Calu3 (cell line): ENCODE measurements at places on chromosomes 3 and 15. TPM values are rescaled to one million over a fixed set of nuclear protein-coding genes. Genes with fewer than 3 reads are reported as not detected.

DNA sequence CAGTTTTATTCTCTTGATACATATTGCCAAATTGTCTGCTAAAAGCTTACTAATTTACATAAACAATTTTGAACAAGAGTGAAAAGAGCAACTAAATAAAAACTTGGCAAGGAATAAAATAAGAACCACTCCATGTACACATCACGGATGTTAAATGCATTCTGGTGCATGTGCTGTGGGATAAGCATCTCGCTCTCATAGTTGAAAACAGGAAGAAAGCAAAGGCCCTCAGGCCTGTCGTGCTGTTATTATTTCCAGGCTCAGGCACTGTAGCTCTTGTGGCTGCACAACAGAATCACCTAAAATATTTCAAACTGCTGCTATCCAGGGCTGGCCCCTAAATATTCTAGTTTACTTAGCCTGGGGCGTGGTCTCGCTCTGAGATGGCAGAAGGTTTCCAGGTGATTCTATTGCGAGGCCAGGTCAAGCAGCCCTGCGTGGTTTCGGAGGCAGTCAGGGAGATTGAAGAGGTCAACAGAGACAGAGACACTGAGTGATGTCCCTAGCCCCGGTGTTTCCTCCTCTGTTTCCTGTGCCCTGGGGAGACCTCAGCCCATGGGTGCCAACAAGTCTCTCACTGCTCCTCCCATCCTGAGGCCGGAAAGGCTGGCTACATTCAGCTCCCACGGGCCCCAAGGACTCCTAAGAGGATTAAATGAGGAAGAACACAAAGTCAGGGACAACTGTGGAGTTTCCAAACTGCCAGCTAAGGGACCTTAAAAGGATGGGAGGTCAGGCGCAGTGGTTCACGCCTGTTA lies 18.2 kb upstream of the PDIA5 start:
- DNase-seq = no peak

DNA sequence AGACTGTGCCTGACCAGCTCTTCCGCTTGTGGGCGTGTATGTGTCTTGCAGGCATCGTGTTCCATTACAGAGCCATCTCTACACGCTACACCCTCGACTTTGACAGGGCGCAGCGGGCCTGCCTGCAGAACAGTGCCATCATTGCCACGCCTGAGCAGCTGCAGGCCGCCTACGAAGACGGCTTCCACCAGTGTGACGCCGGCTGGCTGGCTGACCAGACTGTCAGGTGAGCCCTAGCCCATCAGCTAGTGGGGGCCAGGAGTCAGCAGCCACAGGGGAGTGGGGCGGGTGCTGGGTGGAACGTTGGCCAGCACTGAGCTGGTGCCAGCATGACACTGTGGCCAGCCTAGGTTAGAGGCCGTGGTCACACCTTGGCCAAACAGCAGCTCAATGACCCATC lies 36.7 kb downstream of the ACAN start:
- no peak for DNase-seq

- peak; percentile 28 for DNase-seq
Observed at GRCh38 chr3:14329116-14329830, 73.1 kb upstream of the SLC6A6 start.

DNA sequence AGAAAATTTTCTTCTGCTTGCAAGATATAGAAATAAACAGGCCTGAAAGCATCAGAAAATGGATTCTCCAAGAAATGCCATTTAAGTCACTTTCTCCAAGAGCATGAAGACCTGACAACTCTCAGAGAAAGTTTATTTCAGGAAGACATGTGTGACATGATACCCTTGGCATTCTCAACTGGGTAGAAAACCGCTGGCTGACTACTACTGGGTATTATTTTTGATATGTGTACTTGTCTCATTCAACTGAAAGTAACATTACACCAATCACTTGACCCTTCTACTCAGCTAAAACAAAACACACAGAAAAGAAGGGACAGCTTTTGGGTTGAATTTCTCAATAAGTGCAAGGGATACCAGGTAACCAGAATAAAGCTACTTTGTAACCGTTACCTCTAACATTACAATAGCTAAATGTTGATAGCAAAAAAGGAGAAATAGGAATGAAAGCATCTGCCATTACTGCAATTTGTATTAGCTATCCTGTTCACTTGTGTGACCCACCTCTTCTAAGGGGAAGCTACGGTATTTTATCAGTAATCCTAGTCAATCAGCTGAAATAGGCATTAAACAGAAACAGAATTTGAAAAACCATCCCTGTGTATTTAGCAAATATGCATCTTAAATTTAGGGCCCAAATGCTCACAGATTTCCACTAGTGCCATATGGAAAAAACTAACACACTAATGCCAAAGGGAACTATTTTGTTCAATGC lies 7.3 kb downstream of the TRA2B start:
- DNase-seq = no peak

- DNase-seq = no peak
Observed at GRCh38 chr15:70214276-70214675, 116.6 kb upstream of the TLE3 start.

- no peak for DNase-seq
Observed at GRCh38 chr15:22810853-22811338, 24.5 kb downstream of the NIPA1 start.

- DNase-seq = no peak
Observed at GRCh38 chr3:194382196-194382891, 12.8 kb upstream of the LRRC15 start.

- no peak for DNase-seq
Observed at GRCh38 chr15:47866446-47866845, 149.1 kb downstream of the SEMA6D start.

GRCh38 chr3:76245073-76245472 lies 459.7 kb upstream of the ZNF717 start:
- DNase-seq = no peak

DNA sequence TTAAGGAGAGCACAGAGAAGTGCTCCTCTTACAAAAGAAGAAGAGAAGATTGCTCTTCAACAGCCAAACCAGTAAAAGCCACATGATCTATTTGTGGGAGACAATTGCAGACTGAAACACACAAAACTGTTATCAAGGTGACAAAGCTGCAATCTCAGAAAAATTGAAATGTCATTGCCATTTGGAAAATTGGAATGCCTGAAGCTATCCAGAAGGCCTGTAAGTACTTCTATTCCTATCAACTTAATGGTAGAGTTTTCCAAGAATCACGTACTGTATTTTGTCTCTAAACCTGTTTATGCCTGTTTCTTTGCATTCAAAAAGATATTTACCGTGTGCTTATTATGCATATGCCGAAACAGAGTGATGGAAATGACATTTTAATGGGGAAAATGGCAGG lies 204.7 kb downstream of the GREM1 start:
- no peak for DNase-seq

DNA sequence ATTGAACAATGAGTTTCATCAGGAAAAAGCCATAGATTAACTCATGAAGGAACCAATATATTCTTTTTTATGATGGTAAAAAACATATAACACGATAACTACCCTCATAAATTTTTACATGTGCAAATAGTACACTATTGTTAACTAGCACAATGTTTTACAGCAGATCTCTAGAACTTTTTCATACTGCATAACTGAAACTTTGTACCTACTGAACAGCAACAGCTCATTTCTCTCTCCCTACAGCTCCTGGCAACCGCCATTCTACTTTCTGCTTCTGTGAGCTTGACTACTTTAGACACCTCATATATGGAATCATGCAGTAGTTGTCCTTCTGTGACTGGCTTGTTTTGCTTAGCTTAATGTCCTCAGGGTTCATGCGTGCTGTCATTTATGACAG lies 235.4 kb downstream of the NFKBIZ start:
- DNase-seq = no peak

DNA sequence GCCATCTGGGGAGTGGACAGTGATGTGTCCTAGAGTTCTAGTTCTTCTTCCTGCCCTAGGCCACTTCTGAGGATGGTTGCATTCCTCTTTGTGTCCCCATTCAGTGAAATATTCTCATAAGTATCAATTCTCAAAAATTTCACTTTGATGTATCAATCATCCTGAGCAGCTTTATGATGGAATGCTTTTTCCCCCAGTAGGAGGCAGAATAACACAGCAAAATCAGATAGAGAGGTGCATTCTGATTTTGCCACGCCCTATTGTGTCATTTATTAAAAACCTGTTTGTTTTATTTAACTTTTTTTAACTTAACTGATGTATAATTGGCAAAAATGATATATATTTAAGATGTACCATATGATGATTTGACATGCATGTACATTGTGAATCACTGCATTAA lies 656.0 kb upstream of the GRM7 start:
- no peak for DNase-seq

DNA sequence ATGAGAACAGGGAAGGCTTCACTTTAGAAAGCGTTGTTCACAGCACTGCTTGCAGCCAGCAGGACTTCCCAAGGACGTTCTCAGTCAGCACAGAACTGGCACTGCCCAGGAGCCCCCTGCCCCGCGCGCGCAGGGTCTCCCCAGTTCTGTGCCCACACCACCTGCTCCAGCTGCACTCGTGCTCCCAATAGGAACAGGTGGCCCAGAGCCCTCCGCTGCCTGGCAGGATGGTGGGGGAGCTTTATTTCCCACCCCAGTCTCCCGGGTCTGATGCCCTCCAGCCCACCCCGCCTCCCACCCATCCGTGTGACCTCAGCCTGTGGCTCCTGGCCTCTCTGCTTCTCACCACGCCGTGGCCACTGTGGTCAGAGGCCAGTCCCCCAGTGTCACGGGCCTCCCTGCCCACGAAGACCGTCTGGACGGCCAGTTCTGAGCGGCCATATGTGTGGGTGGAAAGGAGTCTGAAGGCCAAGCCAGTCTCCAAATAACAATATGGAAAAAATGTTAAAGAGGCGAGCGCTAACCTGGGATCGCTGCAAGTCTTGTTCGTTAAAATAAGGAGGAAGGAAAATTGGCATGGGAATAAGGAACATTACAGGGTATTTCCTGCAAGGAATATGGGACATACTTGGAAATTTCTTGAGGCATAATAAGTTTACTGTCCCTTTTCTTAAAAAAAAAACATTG lies 54.6 kb upstream of the PCSK6 start:
- no peak for DNase-seq

DNA sequence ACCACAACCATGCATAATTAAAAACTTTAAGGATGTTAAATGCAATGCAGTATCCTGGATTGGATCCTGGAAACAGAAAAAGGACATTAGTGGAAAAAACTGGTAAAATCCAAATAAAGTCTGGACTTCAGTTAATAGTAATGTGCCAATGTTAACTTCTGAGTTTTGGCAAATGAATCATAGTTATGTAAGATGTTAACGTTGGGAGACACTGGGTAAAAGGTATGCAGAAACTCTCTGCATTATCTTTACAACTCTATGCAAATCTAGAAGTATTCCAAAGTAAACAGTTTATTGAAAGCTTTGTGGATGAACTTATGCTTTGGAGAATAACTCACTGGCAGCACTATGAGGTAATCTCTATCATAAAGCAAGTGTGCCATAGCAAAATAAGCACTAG lies 357.4 kb downstream of the RORA start:
- DNase-seq = no peak

DNA sequence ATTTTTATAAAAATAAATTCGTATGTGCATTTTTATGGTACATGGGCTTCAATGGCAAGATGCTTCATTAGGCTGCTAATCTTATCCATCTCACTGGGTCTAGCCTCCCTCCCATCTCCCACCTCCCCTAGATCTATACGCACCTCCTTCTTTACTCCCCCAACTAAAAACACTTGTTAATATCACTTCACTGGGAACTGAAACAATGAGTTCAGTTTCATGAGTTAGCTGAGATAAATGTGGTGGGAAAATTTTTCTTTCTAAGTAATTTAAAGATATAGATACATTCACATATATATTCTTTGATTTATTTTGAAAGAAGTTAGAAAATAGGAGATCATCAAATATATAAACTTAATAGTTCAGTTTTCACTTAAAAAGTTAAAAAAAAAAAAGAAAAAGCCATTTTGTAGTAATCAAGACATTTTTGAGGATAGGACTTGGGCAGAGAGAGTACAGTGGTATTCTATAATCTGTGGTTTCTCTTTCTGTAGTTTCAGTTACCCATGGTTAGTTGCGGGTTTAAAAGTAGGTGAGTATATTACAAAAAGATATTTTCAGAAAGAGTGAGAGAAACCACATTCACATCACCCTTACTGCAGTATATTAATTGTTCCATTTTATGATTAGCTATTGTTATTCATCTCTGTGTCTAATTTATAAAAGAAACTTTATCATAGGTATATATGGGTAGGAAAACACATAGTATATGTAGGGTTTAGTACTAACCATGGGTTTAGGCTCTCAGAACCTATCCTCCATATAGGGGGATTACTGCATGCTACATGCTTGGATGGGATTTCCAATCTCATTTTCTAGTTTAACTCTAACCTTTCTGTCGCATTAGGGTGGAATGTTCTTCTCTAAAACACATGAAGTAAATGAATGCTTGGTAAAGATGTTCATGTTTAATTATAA lies 316.0 kb upstream of the CBLB start:
- DNase-seq = no peak

GRCh38 chr3:126431103-126431534 lies 36.4 kb downstream of the CFAP100 start:
- DNase-seq = no peak

Gene CLEC3B
- not detected in 2 replicates for total RNA-seq

Gene PLA1A
- 0.81 and 0.99 TPM in 2 replicates for total RNA-seq

Gene CD86
- 0.24 TPM in 1 of 2 replicates, not detected in the other for total RNA-seq
